ENCODE measurements at places on chromosomes 16 and 17. TPM values are rescaled to one million over a fixed set of nuclear protein-coding genes. Genes with fewer than 3 reads are reported as not detected.

Gene FOXL1
- total RNA-seq = 0.23 TPM

Gene HBA2
- total RNA-seq = 13.0 TPM

Gene CHST6
- 0.17 TPM for total RNA-seq

Gene ADAP2
- 21.9 TPM for total RNA-seq

Gene CD300LF
- not detected for total RNA-seq

Gene ACSM2A
- not detected for total RNA-seq

Gene SLC13A2
- total RNA-seq = 14.2 TPM

Gene RGS9
- total RNA-seq = 8.5 TPM

Gene CHST4
- total RNA-seq = not detected

Gene BCAR1
- total RNA-seq = 39.2 TPM

Gene TVP23A
- not detected for total RNA-seq

Gene SP6
- 24.3 TPM for total RNA-seq

Gene HOXB8
- not detected for total RNA-seq

Gene ENKD1
- 11.4 TPM for total RNA-seq

Gene MYH1
- not detected for total RNA-seq

Gene COL1A1
- total RNA-seq = 30.2 TPM

Gene BEAN1
- total RNA-seq = 4.8 TPM

Gene HEATR9
- total RNA-seq = not detected

Gene SULT1A2
- not detected for total RNA-seq

Gene C16orf92
- total RNA-seq = not detected

Gene NOXO1
- total RNA-seq = 1.1 TPM

Gene TMEM97
- 17.9 TPM for total RNA-seq

Gene FBXO39
- total RNA-seq = 0.91 TPM

Gene NPIPB6
- 30.7 TPM for total RNA-seq

Gene KRT36
- not detected for total RNA-seq

Gene MYH3
- 0.91 TPM for total RNA-seq

Gene VTN
- total RNA-seq = 0.42 TPM

Gene CASKIN1
- total RNA-seq = 0.49 TPM

Gene TERB1
- not detected for total RNA-seq

Gene CORO6
- total RNA-seq = 5.7 TPM

Gene CBFA2T3
- total RNA-seq = 2.7 TPM

Gene NFE2L1
- total RNA-seq = 89.9 TPM

Gene OR4D1
- not detected for total RNA-seq

Gene EVPLL
- total RNA-seq = 10.7 TPM

Gene TXNDC11
- total RNA-seq = 42.2 TPM

Gene AGRP
- total RNA-seq = not detected

Gene NDRG4
- total RNA-seq = 55.8 TPM

Gene FBXW10B
- 3.9 TPM for total RNA-seq
